Activated CD8-positive, alpha-beta memory T cell treated with anti-CD3 and anti-CD28 coated beads, Interleukin-2, amount 50 U/mL, for 4 hours (primary cell): ENCODE measurements at places on chromosomes 3 and 15.

GRCh38 chr3:52433328-52433995 is 11.4 kb downstream of the SEMA3G start:
- DNase-seq, result no peak

DNA sequence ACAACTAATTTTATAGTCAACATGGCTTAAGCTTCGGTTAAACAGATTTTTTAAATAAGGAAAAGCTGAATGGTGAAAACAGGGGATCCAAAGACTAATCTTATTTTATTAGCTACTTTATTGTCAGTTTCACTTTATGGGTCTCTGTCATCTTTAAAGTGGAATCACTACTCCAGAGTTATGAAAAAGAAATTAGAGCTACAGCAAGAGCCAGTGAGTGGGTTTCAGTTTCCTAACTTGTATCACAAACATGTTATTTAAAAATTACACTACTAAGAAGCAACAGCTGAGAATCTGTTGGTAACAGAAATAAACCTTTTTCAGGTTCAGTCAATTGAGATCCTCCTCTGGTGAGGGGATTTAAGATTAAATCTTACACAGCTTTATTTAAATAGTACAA is 10.0 kb downstream of the PHC3 start:
- no peak for DNase-seq

GRCh38 chr15:90259524-90259923 is 5.9 kb upstream of the NGRN start:
- DNase-seq, result no peak

GRCh38 chr15:39767921-39768320 is 14.7 kb downstream of the FSIP1 start:
- DNase-seq, result no peak

- DNase-seq, result no peak
Measured at GRCh38 chr3:71456156-71456555, 127.4 kb downstream of the FOXP1 start.

DNA sequence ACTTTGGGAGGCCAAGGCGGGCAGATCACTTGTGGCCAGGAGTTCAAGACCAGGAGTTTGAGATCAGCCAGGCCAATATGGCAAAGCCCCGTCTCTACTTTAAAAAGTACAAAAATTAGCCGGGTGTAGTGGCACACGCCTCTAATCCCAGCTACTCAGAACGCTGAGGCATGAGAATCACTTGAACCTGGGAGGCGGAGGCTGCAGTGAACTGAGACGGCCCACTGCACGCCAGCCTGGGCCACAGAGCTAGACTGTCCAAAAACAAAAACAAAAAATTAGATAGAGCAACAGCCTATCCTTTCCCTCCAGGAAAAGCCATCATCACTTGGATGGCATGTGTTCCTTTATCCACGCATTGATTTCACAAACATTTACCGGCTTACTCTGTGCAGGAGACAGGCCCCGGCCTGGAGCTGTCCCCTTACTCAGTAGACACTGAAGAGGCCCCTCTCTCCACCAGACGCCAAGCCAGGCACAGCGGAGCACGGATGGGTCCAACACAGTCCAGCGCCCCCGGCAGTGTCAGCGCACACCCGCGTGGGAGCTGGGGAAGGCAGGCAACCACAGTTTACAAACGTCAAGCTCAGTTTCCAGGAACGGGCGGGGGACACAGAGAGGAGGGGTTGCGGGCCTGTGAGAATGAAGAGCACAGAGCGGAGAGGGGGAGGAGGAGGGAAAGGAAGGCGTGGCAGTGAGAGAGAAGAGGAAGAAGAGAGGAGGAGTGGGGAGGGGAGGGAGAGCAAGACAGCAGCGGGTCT is 3.1 kb downstream of the GP5 start:
- peak; percentile 63 for DNase-seq

DNA sequence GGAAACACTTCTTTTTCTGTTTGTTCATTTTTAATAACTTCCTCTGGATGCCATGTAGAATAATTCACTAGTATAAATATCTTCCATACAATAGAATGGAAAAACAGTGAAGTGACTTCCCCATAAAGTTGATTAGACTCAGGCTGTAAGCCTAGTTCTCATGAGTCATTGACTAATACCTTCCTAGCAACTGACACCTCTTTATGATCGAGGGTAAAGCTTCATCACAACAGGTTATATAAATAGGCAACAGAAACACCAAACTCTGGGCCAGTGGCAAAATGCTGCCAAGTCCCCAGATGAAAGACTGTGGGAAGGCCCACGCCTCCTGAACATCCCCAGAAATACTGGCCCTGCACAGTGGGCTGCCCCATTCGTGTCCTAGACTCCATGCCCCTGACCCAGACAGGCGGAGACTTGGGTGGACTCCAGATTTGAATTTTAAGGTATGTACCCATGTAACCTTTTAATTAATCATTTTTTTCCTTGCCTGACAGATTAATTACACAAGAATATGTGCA is 71.3 kb upstream of the TBC1D23 start:
- DNase-seq, result no peak

DNA sequence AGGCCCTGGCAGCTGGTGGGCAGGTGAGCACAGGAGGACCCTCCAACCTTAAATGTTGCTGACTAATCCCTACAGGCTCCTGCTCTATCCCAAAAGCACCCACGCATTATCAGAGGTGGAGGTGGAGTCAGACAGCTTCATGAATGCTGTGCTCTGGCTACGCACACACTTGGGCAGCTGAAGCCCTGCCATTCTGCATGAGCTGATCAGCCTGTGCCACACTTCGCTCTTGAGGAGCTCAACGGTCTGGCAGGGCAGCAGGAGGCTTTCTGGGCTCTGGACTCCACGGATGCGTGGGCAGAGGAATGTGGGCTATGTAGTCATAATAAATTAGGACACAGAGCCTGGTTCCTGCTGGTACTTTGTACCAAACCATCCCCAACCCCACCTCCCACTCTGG is 6.1 kb downstream of the MST1 start:
- no peak for DNase-seq

GRCh38 chr3:192923731-192924130 is 6.1 kb upstream of the MB21D2 start:
- no peak for DNase-seq

DNA sequence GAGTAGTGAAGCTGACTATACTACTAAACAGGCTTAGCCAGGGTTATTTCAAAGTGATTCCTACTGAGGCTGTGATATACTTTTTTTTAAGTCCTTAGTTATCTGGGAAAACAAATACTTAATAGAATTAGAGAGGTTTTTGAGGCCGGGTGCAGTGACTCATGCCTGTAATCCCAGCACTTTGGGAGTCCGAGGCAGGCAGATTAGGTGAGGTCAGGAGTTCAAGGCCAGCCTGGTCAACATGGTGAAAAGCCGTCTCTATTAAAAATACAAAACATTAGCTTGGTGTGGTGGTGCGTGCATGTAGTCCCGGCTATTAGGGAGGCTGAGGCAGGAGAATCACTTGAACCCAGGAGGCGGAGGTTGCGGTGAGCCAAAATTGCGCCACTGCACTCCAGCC is 34.2 kb downstream of the PRTG start:
- DNase-seq, result no peak

GRCh38 chr3:127031845-127032244 is 48.9 kb downstream of the PLXNA1 start:
- DNase-seq, result no peak

DNA sequence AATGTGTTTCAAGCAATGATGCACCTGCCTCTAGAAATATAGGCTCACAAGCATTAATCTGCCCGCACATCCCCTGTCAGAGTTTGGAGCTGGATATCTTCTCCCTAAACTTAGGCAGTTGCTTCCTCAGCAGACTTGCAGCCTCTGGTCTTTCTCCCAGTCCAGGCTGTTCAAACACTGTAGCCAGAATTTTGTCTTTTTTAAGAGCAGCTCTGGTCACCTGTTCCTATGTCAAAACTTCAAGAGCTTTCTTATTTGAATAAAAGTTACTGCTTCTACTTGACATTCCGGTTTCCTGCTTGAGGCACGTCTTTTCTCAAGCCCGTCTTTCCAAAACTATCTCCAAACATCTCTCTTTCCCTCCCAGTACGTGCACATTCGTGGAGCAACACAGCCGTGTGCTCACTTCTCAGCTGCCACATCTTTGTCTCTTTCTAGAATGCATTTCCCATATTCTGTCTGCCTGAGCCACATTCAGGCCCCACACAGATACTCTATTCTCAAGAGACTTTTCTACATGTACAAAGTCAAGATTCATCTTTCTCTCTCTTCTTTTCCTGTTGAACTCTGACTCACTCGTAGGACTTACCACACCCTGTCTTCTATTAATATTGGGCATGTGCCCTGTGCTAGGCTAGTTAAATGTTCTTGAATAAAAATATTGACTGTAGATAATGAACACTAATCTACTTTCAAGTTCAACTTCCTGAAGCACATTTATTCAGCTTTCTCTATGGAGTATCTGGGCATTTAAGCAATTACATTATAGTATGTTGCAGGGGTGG is 307.7 kb upstream of the SOX2 start:
- no peak for DNase-seq

DNA sequence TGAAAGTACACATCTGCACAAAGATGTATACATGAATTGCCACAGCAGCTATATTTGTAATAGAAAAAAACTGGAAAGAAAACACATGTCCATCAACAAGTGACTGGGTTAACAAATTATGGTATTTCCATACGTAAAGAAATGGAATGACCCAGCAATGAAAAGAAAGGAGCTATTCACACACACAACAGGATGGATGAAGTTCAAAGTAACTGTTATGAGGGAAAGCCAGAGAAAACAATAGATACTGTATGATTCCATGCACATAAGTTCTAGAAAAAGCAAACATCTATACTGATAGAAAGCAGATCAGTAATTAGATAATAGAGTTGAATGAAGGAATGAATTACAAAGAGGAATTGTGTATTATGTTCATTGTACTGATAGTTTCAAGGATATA is 152.0 kb downstream of the SCAPER start:
- DNase-seq, result no peak

DNA sequence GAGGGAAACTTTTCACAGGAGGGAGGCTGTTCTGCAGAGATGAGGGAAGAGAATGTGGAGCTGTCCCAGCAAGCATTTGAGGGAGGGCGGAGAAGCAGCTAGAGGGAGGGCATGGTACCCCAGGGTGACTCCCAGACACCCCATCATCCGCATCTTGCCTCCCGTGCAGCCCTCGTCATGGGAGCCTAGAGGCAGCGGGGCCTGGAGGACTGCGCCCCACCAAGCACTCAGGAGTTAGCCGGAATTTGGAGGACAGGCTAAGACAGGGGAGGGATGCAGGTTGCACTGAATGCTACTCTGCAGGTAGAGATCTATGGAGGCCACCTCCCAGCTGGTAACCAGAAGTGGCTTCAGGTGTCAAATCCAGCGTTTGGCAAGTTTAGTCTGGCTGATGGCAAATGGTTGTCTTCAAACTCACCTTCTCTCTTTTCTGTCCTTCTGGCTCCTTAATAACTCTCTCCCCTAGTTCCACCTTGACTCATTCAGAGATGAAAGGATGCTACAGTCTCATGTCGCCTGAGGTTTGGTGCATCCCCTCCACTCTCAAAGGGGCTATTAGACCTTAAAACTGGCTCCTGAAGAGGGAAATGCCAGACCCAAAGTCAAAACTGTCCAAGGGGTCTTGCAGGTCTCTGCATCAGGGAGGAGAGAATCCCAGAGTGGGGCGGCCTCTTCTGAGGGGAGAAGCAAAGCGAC is 155.9 kb upstream of the TLE3 start:
- DNase-seq, result no peak

GRCh38 chr15:44763187-44763586 is 26.9 kb downstream of the TRIM69 start:
- DNase-seq, result no peak

GRCh38 chr3:6047016-6047415 is 813.9 kb upstream of the GRM7 start:
- no peak for DNase-seq

DNA sequence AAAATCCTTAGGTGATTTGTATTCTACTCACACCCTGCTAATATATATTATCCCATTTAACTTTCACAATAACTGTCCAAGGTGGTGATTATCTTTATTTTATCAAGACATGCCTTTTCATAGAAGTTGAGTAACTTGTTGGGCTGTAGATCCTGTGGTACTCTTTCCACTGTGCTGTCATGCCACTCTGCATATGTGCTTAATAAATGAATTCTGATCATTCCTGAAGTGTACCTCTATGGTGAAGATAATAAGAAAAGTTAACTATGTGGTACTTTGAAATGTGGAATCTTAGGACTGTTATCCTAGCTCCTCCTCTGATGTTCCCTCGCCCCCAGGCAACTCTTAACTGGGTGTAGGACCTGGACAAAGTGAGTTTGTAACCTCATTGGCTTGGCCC is 5.2 kb downstream of the SNRK start:
- no peak for DNase-seq

- DNase-seq, result no peak
Measured at GRCh38 chr3:108791473-108791872, 31.1 kb upstream of the TRAT1 start.

DNA sequence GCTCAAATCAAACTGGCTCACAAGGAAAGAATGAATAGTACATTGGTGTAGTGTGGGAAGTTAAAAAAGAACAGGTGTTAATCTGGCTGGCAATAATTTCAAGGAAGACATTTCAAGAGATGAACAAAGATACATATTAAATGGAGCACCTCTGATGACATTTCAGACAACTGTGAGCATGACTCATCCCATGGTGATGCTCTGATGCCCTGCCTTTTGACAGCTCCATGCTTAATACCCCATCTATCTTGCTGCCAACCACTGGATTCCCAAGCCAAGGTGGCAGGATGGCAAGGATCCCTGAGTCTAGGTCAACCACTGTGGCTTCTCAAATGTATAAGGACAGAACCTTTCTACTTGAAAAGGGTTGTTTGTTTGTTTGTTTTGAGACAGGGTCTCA is 29.3 kb downstream of the LRRC2 start:
- no peak for DNase-seq

DNA sequence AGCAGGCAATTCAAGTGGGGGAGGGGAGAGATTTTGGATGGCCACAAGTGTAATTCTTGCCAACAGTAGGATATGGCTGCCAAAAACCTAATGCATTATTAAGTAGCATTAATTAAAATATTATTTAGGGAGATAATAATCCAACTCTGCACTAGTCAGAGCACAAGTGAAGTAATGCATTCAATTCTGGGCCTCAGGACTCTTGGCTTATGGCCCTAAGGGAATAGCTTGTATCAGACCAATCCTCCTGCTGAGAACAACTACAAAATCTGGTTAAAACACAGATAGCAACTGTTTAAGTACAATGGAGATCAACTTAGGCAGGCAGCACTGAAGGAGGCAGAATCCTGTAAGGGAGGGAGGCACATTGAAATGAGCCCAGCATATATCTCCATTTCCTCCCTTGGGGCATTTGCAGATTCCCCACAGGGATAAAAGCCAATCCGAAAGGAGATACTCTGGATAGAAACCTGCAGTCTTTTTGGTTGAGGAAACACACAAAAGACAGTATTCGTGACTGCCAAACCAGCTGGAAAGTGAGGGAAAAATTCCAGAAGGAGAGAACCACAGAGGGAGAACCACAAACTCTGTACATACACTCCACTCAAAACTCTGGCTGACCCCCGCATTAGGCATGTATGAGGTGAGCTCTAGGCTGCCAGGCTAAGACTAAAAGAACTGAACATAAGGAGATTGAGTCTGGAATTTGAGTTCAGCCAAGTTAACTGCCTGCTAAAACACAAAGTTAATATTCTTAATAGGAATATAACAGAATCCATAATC is 57.4 kb downstream of the ETFA start:
- no peak for DNase-seq
